ENCODE measurements at places on chromosomes 16 and 17. TPM values are rescaled to one million over a fixed set of nuclear protein-coding genes. Genes with fewer than 3 reads are reported as not detected.

Gene CACNA1G
- not detected for total RNA-seq

DNA sequence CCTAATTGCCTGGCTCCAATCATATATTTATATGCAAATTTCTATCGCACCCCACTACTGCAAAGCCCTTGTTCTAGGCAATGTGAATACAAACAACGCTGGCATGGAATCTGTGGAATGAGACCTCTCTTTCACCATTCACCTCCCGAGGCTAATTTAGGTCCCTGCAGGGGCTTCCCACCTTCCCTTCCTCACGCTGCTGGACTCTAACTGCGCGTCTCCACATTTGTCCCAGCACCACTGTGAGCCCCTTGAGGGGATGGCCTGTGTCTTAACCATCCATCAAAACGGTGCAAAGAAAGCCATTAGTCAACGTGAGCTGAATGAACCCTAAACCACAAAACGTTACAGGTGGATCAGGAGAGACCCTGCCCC, 1.6 kb downstream of the TMEM114 start:
- no peak for DNase-seq

DNA sequence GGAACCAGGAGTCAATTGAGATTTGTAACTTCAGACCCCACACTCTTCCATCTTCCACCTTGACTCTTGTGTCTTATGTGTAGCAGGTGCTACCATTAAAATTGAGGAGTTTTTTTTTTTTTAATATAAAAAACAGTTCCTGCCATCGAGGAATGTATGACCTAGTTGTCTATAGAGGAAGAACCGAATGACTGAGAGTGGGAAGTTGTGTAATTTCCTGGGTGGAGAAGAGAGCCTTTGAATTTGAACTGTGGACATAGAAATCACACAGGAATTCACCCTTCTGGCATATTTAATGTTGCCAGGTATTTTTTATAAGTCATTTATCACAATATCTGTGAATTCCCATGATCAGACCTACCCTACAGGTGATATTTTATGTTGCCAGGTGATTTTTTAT, 22.0 kb downstream of the SP2 start:
- no peak for DNase-seq

Gene CUEDC1
- 1.0 TPM for total RNA-seq

- no peak for DNase-seq
Measured at GRCh38 chr16:58507195-58507962, 7.4 kb downstream of the NDRG4 start.

Gene KRTAP4-5
- total RNA-seq, result not detected

Gene DNAAF1
- total RNA-seq, result not detected

Gene OTOP2
- total RNA-seq, result not detected

GRCh38 chr17:37605081-37605480, 4.1 kb downstream of the SYNRG start:
- DNase-seq, result no peak

DNA sequence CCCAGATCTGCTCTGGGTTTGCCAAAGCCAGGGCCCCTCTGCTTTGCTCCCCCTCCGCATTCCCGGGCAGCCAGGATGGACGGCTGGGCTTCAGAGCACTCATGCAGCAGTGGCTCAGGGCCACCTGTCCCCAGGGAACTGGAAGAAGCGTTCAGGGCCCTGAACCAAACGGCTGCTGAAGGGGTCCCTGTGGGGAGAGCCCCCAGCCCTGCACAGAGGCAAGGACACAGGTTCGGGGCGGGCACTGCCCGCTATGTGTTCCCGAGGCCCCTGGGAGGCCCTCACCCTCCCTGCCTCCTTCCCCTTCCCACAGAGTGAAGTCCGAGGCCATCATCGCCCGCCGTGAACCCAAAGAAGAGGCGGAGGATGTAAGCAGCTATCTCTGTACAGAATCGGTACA, 10.4 kb downstream of the NME3 start:
- no peak for DNase-seq

Gene ACSF3
- 49.5 TPM for total RNA-seq

- no peak for DNase-seq
Measured at GRCh38 chr17:50922107-50922506, 56.0 kb upstream of the TOB1 start.
